Stimulated activated CD4-positive, alpha-beta T cell treated with anti-CD3 and anti-CD28 coated beads, Interleukin-1b, Interleukin-23, amount 100 ng/mL, for 1 hour (primary cell): ENCODE measurements at places on chromosomes 12 and 14.

DNA sequence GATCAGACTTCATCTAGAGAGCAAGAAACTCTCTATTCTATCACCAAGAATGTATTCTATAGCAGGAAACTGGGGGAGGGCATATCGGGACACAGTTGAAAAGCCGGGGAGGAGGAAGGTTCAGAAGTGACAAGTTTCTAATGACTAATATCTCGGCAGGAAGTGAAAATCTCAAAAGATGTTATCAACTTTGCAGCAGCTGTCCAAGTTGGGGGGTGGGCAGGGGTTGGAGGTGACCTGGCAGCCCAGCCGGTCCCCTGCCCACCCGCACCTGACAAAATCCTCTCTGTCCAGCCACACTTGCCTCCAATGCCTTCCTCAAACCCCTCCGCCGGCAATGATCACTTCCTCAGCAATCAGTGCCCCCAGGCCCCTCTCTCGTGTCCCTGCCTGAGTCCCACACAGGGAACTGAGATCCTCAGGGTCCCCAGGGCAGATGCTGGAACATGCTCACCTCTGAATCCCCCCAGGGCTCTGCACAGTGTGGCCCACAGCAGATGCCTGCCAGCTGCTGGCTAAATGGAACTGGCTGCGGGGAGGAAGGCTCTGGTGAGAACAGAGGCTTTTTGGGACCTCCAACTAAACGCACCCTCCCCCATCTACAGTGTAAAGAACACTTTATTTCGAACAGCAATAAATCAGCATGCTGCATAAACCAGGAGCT, 43.9 kb downstream of the CCDC88C start:
- DNase-seq, result no peak

DNA sequence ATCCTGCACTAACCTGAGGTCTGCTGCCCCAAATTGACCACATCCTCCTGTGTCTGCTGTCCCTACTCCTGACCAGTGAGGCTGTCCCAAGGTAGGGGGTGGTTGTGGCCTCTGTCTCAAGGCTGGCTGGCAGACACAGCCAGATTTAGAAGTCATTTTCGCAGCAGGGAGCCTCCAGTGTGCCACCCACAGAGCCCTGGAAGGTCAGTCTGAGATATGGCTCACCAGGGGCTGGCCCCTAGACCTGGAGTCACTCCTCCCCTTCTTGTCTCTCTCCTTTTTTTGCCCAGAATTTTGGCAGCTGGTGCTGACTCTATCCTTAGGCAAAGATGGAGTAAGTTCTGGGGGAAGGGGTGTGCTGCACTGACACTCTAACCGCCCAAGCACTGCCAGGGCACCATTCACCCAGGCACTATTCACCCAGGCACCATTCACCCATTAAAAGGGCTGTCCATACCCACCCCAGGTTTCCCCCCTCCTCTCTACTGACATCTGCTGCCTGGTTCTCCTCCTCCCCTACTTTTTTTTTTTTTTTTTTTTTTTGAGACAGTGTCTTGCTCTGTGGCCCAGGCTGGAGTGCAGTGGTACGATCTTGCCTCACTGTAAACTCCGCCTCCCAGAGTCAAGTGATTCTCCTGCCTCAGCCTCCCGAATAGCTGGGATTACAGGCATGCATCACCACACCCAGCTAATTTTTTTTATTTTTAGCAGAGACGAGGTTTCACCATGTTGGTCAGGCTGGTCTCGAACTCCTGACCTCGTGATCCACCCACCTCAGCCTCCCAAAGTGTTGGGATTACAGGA, 7.7 kb downstream of the DDN start:
- no peak for DNase-seq

- DNase-seq, result no peak
These were observed 36.5 kb downstream of the PAPLN start for GRCh38 chr14:73273799-73274198.

- DNase-seq, result no peak
These were observed 8.5 kb downstream of the CRACR2A start for GRCh38 chr12:3744229-3744901.

DNA sequence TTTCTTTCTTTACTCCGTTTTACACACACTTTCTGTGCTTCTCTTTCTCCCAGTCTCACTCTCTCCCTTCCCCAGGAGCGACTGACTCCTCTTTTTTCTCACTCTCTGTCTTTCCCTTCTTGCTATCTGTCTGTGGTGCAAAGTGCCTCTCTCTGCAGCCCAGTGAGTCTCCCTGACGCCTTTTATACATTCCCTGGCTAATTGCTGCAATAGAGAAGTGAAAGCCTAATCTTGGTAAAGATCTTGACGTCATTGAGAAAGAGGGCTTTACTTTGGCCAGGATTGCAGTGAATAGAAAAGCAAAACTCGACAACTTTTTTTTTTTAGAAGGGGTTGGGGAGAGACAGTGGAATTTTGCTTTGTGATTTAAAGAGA, 706 bp upstream of the DIO2 start:
- DNase-seq, result no peak

DNA sequence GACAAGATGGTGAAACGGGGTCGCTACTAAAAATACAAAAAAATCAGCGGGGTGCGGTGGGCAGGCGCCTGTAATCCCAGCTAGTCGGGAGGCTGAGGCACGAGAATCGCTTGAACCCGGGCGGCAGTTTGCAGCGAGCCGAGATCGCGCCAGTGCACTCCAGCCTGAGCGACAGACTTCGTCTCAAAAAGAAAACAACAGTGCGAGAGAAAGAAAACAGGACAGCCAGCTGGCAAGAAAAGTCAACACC, 633 bp upstream of the RNU4-2 start:
- DNase-seq, result peak; percentile 11

GRCh38 chr12:90207799-90208198, 499.2 kb upstream of the ATP2B1 start:
- no peak for DNase-seq

- DNase-seq, result no peak
These were observed 4.9 kb downstream of the CACNA2D4 start for GRCh38 chr12:1913377-1914113.

GRCh38 chr12:28537474-28537873, 347.2 kb downstream of the CCDC91 start:
- DNase-seq, result no peak

DNA sequence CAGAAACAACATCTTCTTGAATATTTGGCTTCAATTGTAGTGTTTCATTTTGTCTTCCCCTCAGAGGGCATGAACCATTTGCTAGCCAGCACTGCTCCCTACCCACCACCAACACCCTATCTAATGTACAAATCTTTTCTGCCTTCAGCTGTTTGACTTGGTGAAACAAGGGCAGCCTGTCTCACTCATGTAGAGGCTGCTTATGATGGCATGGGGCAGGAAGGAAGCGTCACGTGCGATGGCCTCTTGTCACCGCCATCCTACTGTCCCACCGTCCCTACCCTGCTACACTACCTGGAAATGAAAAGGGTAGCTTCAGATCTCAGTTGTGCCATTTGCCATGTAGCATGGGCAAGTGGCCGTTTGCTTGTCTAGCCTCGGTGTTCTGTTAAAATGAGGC, 29.9 kb upstream of the LRTM2 start:
- no peak for DNase-seq
